ENCODE measurements at places on chromosomes 3 and 15. TPM values are rescaled to one million over a fixed set of nuclear protein-coding genes. Genes with fewer than 3 reads are reported as not detected.

Gene IQCH
- 7.0 TPM for total RNA-seq

Gene TTC21A
- 3.6 TPM for total RNA-seq

Gene SEMA5B
- total RNA-seq, result not detected

Gene CDHR4
- 0.12 TPM for total RNA-seq

Gene INAFM2
- 10.1 TPM for total RNA-seq

Gene KBTBD8
- total RNA-seq, result 4.0 TPM

Gene STRIT1
- total RNA-seq, result not detected

Data from uterine smooth muscle cell (primary cell).